GM23338 (cell line): ENCODE measurements at places on chromosomes 2 and 18.

GRCh38 chr2:2560374-2561015 lies 229.4 kb upstream of the MYT1L start:
- DNase-seq: no peak

DNA sequence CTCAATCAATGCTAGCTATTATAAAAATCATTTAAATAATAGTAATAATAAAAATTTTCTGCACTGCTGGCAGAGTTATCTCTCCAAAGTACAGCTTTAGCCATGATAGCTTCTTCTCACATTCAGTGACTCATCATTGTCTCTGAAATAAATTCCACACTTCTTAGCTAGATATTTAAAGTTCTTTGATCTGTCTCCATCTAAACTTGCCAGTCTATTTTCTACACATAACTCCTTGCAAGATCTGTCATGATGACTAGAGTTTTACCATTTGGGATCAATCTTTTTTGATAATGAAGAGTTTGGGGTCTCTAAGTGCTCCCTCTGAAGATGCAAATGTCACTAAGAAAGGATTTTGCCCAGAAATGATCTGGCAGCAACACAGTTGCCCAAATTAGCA lies 155.4 kb upstream of the LHCGR start:
- no peak for DNase-seq

DNA sequence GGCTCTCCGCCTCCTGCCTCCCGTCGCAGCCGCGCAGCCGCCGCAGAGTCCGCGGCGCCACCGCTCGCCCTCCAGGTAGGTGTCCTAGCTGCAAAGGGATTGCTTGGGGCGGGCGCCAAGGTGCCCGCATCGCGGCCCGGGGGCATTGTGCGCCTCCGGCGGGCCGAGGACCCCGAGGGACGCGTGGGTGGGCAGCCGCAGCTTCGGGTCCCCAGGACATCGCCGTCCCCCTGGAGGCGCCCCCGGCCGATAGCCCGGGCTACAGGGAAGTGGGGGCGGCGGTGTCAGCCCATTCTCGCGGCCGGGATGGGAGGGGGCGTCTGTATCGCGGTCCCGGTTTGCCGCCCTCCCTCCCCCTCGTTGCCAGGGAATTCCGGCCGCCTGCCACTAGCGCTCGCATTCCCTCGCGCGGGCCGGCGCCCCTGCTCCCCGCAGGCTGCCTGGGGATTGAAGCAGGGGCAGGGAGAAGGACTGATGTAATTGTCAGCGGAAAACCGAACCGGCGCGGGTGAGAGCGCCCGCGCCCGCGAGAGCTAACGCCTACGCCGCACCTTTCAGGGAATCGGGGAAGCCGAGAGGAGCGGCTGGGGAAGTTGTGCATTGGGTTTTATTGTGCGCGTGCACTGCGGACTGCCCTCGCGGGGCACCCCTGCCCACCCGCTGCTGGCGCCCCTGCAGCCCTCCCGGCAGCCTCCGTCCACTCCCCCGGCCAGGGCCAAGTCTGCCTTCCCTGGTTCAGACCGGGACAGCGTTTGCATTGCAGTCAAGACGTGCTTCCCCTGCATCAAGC lies 483 bp downstream of the OSBPL6 start:
- peak; percentile 74 for DNase-seq

DNA sequence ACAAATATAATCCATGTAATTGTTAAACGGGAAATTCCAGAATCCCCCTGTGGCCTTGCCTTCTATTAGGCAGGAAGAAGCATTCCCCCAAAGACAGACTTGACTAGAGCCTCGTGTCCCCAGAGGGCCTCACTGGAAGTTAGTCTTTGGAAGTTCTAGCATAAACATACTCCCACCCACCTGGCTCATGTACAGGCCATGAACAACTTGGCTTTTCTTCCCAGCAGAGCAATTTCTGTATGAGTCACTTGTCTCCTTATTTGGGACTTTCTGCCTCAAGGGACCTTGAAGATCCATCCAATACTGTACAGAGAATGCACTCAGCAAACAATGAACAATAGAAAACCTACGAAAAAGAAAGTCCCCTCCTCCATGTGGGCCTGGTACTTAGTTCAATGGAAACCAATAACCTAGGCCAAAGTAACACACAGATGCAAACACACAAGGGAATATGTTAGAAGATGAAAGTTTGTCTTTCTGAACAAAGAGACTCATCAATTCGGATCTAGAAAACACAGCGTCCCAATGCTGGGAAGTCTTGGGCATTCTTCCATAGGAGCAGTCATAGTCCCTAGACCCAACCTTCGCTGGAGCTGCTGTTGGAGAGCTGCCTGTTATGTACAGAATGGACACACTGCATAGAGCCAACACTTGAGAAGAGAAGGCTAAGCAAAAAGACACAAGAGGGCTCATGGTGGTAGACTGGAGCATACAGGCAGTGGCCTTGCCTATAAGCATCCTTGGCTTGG lies 303.5 kb downstream of the HRH4 start:
- DNase-seq: no peak

DNA sequence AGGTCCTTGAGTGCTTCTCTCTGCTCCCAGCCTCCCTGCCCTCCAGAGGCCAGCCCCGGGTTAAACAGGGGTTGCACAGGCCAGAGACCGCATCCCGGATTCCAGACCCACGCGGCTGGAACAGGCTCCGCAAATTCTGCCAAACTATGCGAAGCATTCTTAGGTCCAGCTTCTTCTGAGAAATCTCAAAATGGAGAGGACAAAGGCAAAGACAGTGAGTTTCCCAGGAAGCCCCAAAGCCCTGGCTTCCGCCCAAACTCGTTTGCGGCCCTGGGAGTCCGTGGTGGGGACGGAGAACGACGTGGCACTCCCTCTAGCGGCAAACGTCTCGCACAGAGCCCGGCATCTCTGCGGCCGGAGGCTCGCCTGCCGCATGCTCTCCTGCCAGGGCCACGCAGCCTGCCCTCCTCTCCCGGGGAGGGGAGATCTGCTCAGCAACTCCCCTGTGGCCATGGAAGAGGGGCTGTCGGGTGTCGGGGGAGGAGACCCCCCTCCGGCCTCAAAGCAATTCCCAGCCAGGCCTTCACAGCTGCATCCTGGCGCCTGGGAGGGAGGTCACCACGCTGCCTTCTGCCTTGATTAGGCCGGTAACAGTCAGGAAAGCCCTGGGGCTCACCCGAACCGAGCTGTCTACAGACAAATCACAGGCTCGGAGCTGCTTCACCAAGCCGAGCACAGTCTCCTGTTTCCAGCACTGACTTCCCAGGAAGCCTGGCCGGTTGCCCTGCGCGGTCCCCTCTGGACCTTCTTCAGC lies 33.4 kb upstream of the KLHL29 start:
- peak; percentile 92 for DNase-seq

DNA sequence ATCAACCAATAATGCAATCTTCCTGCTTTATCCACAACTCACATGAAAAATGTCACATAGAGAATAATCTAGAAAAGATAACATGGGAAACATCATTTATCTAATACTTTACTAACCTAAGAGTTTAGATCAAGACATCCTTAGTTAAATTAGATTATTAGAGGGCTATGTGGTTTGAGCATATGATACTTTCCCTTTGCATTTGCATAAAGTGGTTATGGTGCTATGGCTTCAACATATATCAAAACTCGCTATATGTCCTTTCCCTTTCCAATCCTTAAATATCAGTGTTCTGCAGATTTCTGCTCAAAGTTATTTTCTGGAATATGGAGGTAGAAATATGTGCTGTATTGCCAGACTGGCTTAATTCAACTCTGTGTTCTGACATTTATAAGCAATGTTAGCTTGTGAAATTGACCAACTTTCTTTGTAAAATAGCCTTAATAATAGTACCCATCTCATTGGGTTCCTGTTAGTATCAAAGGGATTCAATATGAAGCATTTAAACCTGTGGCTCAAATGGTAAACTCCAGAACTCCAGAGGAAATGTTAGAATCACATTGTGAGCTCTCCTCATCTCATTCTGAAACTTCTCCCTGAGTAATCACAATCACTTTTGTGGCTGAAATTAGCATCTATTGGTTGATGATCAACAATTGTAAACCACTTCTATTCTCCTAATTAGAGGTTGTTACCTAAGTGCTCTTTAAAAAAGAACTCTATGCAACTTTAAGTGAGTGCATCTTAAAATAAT lies 1089.9 kb upstream of the SLC39A10 start:
- no peak for DNase-seq
